ENCODE measurements at places on chromosomes 13 and 19. TPM values are rescaled to one million over a fixed set of nuclear protein-coding genes. Genes with fewer than 3 reads are reported as not detected.

DNA sequence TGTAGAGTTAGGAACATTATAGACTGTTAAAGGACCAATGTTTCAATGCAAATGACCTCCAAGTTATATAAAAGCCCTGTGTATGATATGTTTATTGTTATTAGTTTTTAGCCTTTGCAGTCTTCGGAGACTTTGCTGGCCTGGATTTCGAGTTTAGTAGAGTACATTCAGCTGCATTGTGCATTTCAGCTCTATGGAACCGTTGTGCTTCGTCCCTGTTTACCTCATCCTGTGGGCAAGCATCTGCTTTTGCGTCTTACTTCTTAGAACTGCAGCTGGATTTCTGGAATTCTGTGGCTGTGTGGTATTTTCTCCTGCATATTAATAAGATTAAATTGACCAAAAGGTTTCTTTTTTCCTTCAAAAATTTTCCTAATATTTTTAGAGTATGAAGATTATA lies 138.6 kb downstream of the KCNRG start:
- no peak for DNase-seq

DNA sequence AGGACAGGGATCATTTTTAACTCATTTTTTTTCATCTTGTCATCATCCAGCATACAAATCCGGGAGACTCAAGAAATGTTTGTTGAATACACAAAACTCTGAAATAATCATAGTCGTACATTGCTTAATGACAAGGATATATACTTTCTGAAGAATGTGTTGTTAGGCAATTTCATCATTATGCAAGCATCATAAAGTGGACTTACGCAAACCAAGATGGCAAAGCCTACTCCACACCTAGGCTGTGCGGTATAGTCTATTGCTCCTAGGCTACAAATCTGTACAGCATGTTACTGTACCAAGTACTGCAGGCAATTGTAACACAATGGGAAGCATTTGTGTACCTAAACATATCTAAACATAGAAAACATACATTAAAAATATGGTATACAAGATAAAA lies 264.1 kb downstream of the TSHZ3 start:
- DNase-seq, result no peak

Gene ZNF599
- 5.4 TPM for total RNA-seq

GRCh38 chr13:32272021-32272683 lies 43.0 kb downstream of the ZAR1L start:
- DNase-seq, result no peak

Measured in cardiac septum (tissue), 1 donor.